Breast epithelium (tissue), 4 donors: ENCODE measurements at places on chromosomes 7 and 10.
A peak's percentile ranks its signal among the peaks of the same experiment; 100 is the strongest.

DNA sequence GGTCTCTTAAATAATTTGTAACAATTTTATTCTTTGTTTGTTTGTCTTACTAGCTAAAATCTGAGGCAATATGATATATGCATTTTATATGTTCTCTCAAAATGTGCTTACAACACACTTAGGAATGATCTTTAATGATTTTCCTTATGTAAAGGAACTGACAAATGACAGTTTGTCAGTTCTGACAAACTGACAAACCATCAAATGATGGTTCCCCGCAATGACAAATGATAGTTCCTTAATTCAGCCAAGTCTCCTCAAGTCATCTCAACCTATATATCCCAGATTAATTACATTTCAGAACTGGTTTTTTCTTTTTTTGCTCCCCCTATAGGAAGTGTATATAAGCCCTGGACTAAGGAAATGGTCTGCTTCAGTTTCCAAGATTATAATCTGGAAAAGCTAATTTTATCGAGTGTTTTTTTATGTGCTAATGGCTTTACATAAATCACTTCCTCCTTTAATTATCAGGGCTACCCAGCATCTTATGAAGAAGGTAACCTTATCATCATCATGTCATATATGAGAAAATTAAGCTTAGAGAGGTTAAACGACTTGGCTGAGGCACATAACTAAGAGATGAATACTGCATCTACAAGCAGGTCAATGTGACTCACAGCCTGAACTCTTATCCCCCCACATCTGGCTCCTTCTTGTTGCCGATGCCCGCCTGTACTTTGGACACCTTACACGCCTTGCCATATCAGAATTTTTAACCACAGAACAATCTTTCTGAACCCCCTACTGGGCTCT, 75.1 kb downstream of the RELN start:
- no peaks in the 10 kb centered on the region for H3K27me3 ChIP-seq
- H3K36me3 ChIP-seq: no peaks in the 10 kb centered on the region
- no peak overlapping the region for H3K4me3 ChIP-seq
- DNase-seq: no peak

DNA sequence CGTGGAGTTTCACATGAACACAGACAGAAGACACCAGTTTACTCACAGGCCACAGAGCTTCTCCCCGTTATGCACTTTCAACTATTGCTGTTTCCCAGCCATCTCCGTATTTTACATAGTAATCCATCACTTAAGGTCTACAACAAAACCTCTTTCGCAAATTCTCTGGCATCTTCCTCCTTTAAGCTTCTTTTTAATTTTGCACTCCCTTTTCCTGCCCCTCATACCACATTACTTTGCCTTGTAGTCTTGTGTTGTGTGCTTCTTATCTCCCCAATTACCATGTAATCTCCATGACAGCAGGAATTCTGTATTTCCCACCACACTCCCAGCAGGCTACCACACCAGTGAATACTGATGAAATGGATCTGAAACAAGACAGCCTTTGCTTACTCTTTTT, 87.3 kb downstream of the ODAD2 start:
- no peaks in the 10 kb centered on the region for H3K27me3 ChIP-seq
- DNase-seq: no peak
- H3K4me3 ChIP-seq: no peak overlapping the region
- no peaks in the 10 kb centered on the region for H3K4me1 ChIP-seq

DNA sequence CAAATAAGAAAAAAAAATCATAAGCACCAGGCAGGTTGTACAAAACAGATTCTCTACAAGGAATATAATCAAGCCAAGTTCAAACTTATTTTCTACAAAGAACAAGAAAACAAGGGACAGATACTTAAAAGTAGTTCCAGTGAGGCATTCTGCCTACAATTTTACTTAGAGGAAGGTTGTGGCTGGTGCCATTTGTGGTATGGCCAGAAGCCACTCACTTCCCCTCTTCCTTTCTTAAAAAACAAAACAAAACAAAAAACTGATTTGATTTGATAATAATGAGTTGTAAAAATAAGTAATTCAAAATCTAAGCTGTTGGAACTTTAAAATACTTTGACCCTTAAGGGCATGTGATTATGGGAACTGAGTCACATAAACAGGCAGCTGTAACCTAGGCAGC, 420.6 kb downstream of the CALN1 start:
- no peaks in the 10 kb centered on the region for H3K4me1 ChIP-seq
- no peak overlapping the region for H3K27ac ChIP-seq
- H3K27me3 ChIP-seq: no peaks in the 10 kb centered on the region
- no peak overlapping the region for H3K4me3 ChIP-seq
- no peaks in the 10 kb centered on the region for H3K36me3 ChIP-seq

- no peaks in the 10 kb centered on the region for H3K36me3 ChIP-seq
- H3K27ac ChIP-seq: no peak overlapping the region
- H3K27me3 ChIP-seq: no peaks in the 10 kb centered on the region
- peak overlapping the region; percentile 18 for H3K4me3 ChIP-seq
- no peak for DNase-seq
Observed at GRCh38 chr10:30671026-30671616, 41.6 kb upstream of the LYZL2 start.
